ENCODE measurements at places on chromosomes 4 and X.

DNA sequence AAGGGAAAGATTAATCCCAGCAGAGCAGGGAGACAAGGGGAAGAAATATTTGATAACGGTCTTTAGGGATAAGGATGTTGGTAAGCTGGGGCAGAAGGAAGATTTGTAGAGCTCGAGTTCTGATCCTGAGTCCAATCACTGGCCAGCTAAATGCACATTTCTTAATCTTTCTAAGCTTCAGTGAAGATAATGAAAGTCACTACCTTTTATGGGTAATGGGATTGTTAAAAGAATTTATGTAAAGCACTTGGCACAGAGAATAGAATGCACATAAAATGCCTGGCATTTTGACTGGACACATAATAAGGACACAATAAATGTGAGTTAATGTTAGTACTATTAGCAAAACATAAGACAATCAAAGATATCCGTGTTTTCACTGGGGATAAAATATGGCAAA is 43.3 kb downstream of the NCAPG start:
- no peak overlapping the region for H3K27ac ChIP-seq
- DNase-seq: no peak
- H3K36me3 ChIP-seq: no peaks in the 10 kb centered on the region
- no peaks in the 10 kb centered on the region for H3K4me1 ChIP-seq
- no peaks in the 10 kb centered on the region for H3K27me3 ChIP-seq
- no peak overlapping the region for H3K4me3 ChIP-seq

- no peak for DNase-seq
- no peaks in the 10 kb centered on the region for H3K27me3 ChIP-seq
- no peaks in the 10 kb centered on the region for H3K36me3 ChIP-seq
Measured at GRCh38 chr4:94558392-94558904, 106.7 kb downstream of the PDLIM5 start.

GRCh38 chr4:92600638-92601037 is 296.9 kb downstream of the GRID2 start:
- H3K4me1 ChIP-seq: no peaks in the 10 kb centered on the region
- no peaks in the 10 kb centered on the region for H3K27me3 ChIP-seq
- DNase-seq: no peak
- no peak overlapping the region for H3K27ac ChIP-seq
- no peak overlapping the region for H3K4me3 ChIP-seq
- no peaks in the 10 kb centered on the region for H3K36me3 ChIP-seq

DNA sequence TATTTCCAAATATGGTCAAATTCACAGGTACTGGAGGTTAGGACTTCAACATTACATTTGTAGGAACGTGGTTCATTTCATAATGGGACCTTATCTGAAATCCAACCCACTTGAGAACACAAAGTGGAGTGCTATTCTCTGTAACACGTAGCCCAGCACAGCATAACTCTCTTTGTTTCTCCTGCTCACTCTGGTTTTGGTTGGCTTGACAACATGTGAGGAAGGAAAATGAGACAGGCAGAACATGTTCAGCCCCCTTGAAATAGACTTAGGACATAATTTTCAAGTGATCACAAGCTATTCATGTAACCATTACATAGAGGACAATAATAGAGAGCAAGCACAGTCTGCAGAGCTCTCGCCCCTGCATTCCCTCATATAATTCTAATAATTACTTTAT is 115.1 kb upstream of the SMIM10 start:
- DNase-seq: no peak
- no peaks in the 10 kb centered on the region for H3K27me3 ChIP-seq
- no peak overlapping the region for H3K4me3 ChIP-seq
- H3K27ac ChIP-seq: no peak overlapping the region
- no peaks in the 10 kb centered on the region for H3K4me1 ChIP-seq

GRCh38 chrX:126376465-126376864 is 176.1 kb downstream of the DCAF12L1 start:
- H3K27ac ChIP-seq: no peak overlapping the region
- DNase-seq: no peak
- H3K27me3 ChIP-seq: no peaks in the 10 kb centered on the region
- H3K4me3 ChIP-seq: no peak overlapping the region

DNA sequence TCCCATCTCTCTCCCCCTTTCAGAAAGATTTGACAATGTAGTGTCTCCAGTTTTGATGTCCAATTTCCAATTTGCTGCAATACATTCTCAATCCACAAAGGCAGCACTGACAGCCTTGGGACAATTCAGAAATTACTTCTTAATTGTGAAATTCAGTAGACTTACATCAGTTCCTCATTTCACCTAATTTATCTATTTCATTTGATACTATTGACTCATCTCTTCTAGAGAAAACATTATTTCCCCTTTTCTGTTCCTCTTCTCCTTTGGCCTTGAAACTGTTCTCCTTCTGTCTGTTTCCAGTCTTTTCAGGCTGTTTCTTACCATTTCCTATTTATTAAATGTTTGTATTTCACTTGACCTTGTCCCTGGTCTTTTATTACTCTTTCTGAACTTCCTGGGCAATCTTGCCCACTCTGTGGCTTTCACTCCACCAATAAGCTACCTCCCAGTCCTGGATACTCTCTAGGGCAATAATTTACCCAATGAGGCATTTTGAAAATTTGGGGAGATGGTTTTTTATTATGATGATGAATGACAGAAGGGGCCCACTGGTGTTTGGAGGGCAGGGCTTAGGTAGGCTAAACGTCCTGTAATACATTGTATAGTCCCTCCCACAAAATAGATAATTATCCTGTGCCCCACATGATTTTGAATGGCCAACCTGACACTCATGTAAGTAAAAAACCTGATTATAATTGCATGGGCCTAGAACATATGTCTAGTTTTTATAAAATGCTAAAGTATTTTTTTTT is 498.0 kb upstream of the BOD1L1 start:
- H3K4me1 ChIP-seq: no peaks in the 10 kb centered on the region
- H3K27me3 ChIP-seq: no peaks in the 10 kb centered on the region
- H3K36me3 ChIP-seq: no peaks in the 10 kb centered on the region

All from endothelial cell of umbilical vein (primary cell).